Natural killer cell (primary cell): ENCODE measurements at places on chromosomes 1 and 21. TPM values are rescaled to one million over a fixed set of nuclear protein-coding genes. Genes with fewer than 3 reads are reported as not detected.

- no peaks in the 10 kb centered on the region for H3K27me3 ChIP-seq
- H3K4me3 ChIP-seq = no peak overlapping the region
- no peak overlapping the region for H3K27ac ChIP-seq
- H3K36me3 ChIP-seq = no peaks in the 10 kb centered on the region
These were observed 79.3 kb upstream of the ATF3 start for GRCh38 chr1:212529211-212529741.

DNA sequence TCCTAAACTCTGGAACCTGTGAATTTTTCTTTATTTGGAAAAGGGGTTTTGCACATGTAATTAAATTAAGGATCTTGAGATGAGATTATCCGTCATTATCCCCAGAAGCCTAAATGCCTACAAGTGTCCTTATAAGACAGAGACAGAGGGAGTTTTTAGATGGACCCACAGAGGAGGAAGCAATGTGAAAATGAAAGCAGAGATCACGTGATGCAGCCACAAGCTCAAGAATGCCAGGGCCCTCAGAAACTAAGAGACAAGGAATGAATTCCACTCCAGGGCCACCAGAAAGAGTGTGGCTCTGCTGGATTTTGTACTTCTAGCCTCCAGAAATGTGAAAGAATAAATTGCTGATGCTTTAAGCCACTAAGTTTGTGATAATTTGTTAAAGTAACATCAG, 183.6 kb upstream of the UBE2U start:
- DNase-seq = no peak
- no peak overlapping the region for H3K4me3 ChIP-seq
- H3K4me1 ChIP-seq = peaks cover 4% of the 10 kb centered on the region

DNA sequence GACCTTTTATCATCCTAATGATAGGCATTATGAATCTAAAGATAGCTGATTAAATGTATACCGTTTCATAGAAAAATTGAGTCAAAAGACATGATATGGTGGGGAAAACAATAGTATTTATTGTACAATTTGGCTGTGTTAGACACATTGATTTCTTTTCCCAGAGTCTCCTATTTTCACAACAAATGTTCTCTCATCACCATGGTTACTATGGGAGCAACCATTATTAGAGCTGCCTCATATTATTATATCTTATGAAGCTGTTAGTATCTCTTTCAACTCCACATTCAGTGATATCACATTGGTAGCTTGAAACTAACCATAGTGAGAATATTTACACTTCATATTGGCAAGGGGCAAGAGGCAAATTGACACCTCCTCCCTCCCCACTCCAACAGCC, 10.7 kb upstream of the CTH start:
- H3K36me3 ChIP-seq = no peaks in the 10 kb centered on the region
- DNase-seq = no peak
- no peaks in the 10 kb centered on the region for H3K27me3 ChIP-seq
- no peaks in the 10 kb centered on the region for H3K4me1 ChIP-seq
- no peak overlapping the region for H3K27ac ChIP-seq
- H3K4me3 ChIP-seq = no peak overlapping the region

GRCh38 chr1:228008391-228009115, 1.8 kb downstream of the WNT3A start:
- no peaks in the 10 kb centered on the region for H3K36me3 ChIP-seq
- peaks cover 15% of the 10 kb centered on the region for H3K27me3 ChIP-seq
- peak; percentile 11 for DNase-seq
- no peak overlapping the region for H3K27ac ChIP-seq

- H3K27ac ChIP-seq = no peak overlapping the region
- H3K4me3 ChIP-seq = no peak overlapping the region
- H3K4me1 ChIP-seq = no peaks in the 10 kb centered on the region
- peaks cover 34% of the 10 kb centered on the region for H3K36me3 ChIP-seq
- no peaks in the 10 kb centered on the region for H3K27me3 ChIP-seq
These were observed 40.4 kb downstream of the CD160 start for GRCh38 chr1:145759721-145760120.

DNA sequence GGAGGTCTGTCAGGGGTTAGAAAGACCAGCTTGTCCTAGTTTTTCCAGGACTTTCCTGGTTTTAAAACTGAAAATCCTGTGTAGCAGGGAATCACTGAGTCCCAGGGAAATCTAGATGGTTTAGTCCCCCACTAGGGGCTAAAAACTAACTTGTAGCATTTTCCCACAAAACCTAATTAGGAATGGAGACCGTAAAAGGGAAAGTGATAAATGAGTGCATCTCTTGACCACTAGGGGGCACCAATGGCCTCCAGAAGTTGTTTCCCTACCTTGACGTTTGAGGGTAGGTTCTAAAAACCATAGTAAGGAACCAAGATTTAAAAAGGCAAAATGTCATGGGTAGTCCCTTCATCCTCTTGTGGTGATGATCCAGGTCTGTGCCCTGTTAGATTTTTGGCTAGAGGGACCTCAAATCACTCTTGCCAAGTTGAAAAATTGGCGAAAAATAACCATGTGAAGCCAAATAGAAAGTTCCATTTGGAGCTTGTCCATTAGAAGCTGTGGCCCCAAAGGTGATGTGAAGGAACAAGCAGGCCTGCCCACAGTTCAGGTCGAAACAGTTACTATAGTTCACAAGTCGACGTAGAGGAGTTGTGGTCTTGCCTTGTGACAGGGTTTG, 24.5 kb downstream of the CLIC6 start:
- no peaks in the 10 kb centered on the region for H3K4me1 ChIP-seq
- no peaks in the 10 kb centered on the region for H3K36me3 ChIP-seq
- H3K27me3 ChIP-seq = no peaks in the 10 kb centered on the region
- H3K27ac ChIP-seq = no peak overlapping the region

DNA sequence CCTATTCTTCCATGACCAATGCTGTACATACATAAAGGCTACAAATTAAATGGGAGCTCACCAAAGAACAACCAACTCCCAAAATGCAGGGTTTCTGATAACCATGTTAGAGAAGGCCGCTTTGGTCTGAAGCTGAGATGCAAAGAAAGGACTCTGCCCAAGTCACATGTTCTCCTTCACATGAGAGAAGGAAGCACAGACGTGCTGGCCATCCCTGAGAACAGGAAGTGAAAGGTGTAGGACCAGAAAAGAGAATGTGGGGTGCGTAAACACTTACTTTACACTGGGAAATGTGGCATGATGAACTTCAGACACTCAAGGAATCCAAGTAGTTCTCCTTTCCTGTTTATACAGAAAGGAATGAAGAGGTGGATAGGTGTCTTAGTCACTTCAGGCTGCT, 31.7 kb upstream of the TADA1 start:
- H3K4me1 ChIP-seq = no peaks in the 10 kb centered on the region
- H3K27ac ChIP-seq = no peak overlapping the region
- DNase-seq = no peak
- H3K27me3 ChIP-seq = no peaks in the 10 kb centered on the region
- no peak overlapping the region for H3K4me3 ChIP-seq

DNA sequence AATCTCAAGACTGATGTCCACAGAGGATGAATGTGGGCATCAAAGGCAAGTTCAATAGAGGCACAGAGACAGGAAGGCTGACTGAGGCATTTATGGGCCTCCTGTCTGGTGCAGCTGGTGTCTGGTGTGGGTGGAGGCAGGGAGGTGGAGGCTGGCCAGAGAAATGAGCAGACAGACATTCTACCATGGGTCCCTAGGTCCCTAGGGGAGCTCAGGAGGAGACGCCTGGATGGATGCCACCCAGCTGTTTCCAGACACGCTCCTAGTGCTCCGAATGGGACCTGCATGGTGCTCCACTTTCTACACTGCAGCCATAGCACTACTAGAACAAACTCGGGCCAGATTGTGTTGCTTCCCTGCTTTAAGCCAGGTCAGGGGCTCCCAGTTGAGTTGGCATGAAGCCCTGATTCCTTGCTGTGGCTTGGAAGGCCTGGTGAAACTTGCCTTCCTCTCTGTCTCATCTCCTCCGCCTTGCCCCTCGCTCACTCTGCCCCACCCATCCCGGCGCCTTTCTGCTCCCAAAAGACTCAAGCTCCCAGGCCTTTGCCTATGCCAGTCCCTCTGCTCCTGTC, 25.3 kb downstream of the PADI2 start:
- H3K27me3 ChIP-seq = no peaks in the 10 kb centered on the region
- H3K4me1 ChIP-seq = peaks cover 4% of the 10 kb centered on the region
- H3K27ac ChIP-seq = no peak overlapping the region
- no peak overlapping the region for H3K4me3 ChIP-seq
- no peak for DNase-seq
- H3K36me3 ChIP-seq = no peaks in the 10 kb centered on the region

DNA sequence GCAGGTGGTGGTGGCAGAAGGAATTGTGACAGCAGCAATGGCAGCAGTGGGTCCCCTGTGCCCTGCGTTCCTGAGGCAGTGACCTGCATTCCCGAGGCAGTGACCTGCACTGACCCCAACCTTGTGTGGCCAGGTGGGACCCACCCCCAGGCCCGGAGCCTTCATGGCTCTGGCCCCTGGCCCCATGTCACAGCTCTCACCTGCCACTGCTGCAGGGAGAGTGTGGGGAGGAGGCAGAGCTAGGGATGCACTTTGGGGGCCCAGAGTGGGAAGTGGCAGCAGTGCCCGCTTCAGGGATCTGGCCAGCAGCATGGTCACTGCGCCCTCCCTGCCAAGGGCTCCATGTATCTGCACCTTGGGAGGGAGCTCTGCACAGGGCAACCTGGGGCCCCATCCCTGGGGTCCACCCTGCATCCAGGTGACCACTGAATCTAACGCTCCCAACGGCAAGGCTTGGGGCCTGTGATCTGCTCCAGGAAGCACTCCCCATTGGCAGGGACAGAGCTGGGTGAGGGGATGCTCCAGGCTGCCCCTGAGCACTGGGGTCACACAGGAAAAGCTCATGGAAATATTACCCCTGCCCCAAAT, 618.6 kb downstream of the RWDD3 start:
- H3K36me3 ChIP-seq = no peaks in the 10 kb centered on the region
- no peak overlapping the region for H3K4me3 ChIP-seq
- no peak for DNase-seq

- no peaks in the 10 kb centered on the region for H3K36me3 ChIP-seq
- no peak for DNase-seq
- H3K27me3 ChIP-seq = peaks cover 14% of the 10 kb centered on the region
- no peak overlapping the region for H3K27ac ChIP-seq
These were observed 35.1 kb upstream of the ETS2 start for GRCh38 chr21:38770660-38771059.

- peaks cover 10% of the 10 kb centered on the region for H3K4me1 ChIP-seq
- H3K36me3 ChIP-seq = peaks cover 23% of the 10 kb centered on the region
- H3K4me3 ChIP-seq = no peak overlapping the region
These were observed 20.7 kb upstream of the LAX1 start for GRCh38 chr1:203744075-203744972.

- no peak overlapping the region for H3K4me3 ChIP-seq
- peaks cover 70% of the 10 kb centered on the region for H3K4me1 ChIP-seq
- H3K27me3 ChIP-seq = no peaks in the 10 kb centered on the region
- H3K36me3 ChIP-seq = peaks cover 61% of the 10 kb centered on the region
- peak; percentile 18 for DNase-seq
These were observed 26.4 kb upstream of the VPS13D start for GRCh38 chr1:12203216-12204007.

DNA sequence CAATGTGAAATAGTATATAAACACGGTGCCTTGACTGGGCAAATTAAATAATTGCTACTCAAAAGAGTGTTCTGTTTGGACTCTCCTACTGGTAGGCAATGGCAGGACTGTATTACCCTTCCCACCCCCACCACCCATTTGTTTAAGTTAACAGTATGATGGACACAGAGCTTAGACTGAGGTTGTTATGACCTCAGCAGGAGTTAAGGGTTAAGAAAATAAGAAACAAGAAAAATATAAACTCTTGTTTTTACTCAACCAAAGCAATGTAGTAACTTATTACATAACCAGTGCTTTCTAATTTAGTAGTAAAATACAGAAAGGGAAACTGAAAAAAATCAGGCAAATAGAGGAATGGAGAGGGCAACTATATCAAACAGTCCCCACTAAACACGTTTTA, 19.9 kb upstream of the SERPINC1 start:
- no peaks in the 10 kb centered on the region for H3K4me1 ChIP-seq
- no peak overlapping the region for H3K4me3 ChIP-seq
- H3K27me3 ChIP-seq = no peaks in the 10 kb centered on the region
- H3K27ac ChIP-seq = no peak overlapping the region

DNA sequence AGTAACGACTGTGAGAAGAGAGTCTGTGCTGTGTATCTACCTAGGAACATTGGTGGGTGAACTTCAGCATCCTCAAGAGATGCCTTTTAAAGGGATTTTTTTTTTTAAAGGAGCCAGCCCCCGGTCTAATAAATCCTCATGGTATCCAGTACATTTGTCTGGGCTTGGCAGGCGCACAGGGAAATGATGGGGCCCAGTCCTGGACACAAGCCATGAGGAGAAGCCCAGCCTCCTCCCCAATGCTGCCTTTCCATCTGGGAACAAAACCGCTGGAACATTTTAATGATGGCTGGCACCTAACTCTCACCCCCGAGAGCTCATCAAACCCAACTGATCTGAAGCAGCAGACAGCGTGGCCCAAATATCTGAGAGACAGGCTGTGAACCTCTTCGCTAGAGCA, 64.2 kb downstream of the ACOT7 start:
- DNase-seq = no peak
- H3K36me3 ChIP-seq = no peaks in the 10 kb centered on the region
- H3K27me3 ChIP-seq = no peaks in the 10 kb centered on the region
- H3K27ac ChIP-seq = no peak overlapping the region
- H3K4me1 ChIP-seq = no peaks in the 10 kb centered on the region
- no peak overlapping the region for H3K4me3 ChIP-seq

DNA sequence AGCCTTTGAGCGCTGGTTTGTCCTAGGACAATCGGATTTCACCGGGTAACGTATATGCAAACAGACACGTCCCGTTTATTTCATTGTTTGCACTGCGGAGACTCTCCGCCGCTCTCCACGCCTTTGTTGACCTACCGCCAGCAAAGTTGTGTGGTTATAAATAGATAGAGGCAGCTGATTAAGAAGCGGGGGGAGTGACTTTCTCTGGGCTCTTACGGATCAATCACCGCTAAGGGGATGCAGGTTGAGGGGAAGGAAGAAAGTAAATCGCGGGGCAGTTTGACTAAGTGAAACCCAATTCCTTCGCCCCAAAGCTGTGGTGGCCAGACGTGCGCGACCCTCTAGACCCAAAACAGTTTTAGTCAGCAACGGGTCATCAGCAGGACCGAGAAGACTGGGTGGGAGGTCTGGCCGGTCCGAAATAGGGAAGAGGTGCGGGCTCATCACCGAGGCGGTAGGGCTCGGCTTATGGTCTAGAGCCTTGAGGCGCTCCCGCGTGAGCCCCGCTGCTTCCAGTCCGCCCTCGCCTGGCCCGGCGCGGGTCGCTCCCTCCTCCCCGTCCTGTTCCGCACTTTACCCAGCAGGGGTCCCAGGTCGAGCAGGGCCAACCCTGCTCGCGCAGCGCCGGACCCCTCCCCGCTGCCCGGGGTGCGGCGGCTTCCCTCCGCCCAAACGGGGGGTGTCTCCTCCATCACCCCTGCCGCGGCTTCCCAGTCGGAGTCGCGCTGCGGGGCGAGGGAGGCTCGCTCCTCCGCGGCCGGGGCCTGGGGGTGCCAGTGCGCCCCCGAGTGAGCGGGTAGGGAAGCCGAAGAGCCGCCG, 120.8 kb upstream of the RRP15 start:
- H3K4me3 ChIP-seq = no peak overlapping the region
- peaks cover 15% of the 10 kb centered on the region for H3K4me1 ChIP-seq
- no peaks in the 10 kb centered on the region for H3K36me3 ChIP-seq
- H3K27ac ChIP-seq = no peak overlapping the region
- H3K27me3 ChIP-seq = peaks cover 34% of the 10 kb centered on the region

HES5 gene
- total RNA-seq = not detected

TSSK3 gene
- total RNA-seq = 3.7 TPM

NPL gene
- total RNA-seq = 5.2 TPM

JMJD4 gene
- 8.8 TPM for total RNA-seq

FYB2 gene
- total RNA-seq = not detected

ANGPTL1 gene
- not detected for total RNA-seq

DNTTIP2 gene
- 97.3 TPM for total RNA-seq
